Right atrium auricular region (tissue), 2 donors: ENCODE measurements at places on chromosomes 2 and 18. TPM values are rescaled to one million over a fixed set of nuclear protein-coding genes. Genes with fewer than 3 reads are reported as not detected.
A peak's percentile ranks its signal among the peaks of the same experiment; 100 is the strongest.

DNA sequence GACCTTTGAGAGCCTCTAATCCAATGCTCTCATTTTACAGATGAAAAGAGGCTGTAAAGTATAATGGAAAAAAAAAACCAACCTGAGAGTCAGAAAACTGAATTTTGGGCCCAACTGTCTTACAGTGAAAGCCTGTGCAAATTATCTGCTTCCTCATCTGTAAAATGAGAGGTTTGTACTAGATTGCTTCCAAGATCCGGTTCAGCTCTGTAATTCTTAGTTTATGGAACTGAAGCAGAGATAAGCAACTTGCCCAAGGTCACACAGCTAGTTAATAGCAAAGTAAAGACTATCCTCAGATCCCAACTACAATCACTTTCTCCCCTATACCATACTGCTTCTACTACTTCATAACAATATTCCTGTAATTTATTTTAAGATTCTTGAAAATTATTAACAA, 6.3 kb downstream of the TLK1 start:
- no peak overlapping the region for H3K4me3 ChIP-seq
- H3K27me3 ChIP-seq: no peaks in the 10 kb centered on the region
- H3K27ac ChIP-seq: no peak overlapping the region
- H3K4me1 ChIP-seq: no peaks in the 10 kb centered on the region

- no peak overlapping the region for H3K4me3 ChIP-seq
- H3K4me1 ChIP-seq: no peaks in the 10 kb centered on the region
Observed at GRCh38 chr2:159921752-159922404, 123.9 kb upstream of the CD302 start.

DNA sequence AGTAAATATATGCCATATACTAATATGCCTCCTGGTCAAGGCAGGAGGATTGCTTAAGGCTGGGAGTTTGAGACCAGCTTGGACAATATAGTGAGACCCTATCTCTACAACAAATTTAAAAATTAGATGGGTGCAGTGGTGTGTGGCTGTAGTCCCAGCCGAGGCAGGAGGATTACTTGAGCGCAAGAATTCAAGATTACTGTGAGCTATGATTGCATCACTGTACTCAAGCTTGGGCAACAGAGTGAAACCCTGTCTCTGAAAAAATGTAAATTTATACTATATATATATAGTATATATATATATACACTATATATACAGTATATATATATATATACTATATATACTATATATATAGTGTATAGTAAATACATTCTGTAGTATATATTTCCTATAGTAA, 30.0 kb upstream of the NPC1 start:
- DNase-seq: no peak
- no peak overlapping the region for H3K4me3 ChIP-seq
- H3K27me3 ChIP-seq: no peaks in the 10 kb centered on the region
- H3K4me1 ChIP-seq: peaks cover 13% of the 10 kb centered on the region

DNA sequence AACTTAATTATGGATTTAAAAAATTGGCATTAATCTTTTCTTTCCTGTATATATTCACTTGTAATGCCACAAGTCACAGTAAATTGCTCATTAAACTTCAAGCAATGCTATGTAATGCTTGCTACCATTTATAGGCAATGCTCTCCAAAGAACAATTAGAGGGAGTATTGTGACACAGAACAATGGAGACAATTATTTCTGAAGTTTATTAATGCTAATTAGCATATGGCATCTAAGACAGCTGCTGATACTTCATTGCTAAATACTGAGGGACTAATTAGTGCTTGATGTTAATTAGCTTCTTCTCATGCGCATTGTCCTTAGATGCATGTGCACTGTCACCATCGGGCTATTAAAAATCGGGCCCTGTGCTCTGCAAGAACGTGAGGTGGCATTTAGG, 1012.8 kb downstream of the SOCS6 start:
- no peak overlapping the region for H3K4me3 ChIP-seq
- DNase-seq: no peak
- H3K36me3 ChIP-seq: no peaks in the 10 kb centered on the region
- no peaks in the 10 kb centered on the region for H3K27me3 ChIP-seq
- no peaks in the 10 kb centered on the region for H3K4me1 ChIP-seq

GRCh38 chr2:109331896-109332848, 203.2 kb downstream of the SH3RF3 start:
- H3K4me3 ChIP-seq: peak overlapping the region; percentile 25
- H3K36me3 ChIP-seq: no peaks in the 10 kb centered on the region
- DNase-seq: peak; percentile 89
- H3K27me3 ChIP-seq: no peaks in the 10 kb centered on the region
- H3K27ac ChIP-seq: peak overlapping the region; percentile 47

- no peak overlapping the region for H3K4me3 ChIP-seq
- no peak for DNase-seq
- H3K27ac ChIP-seq: no peak overlapping the region
- H3K4me1 ChIP-seq: no peaks in the 10 kb centered on the region
- no peaks in the 10 kb centered on the region for H3K36me3 ChIP-seq
Observed at GRCh38 chr18:32730620-32731091, 42.2 kb downstream of the KLHL14 start.

DNA sequence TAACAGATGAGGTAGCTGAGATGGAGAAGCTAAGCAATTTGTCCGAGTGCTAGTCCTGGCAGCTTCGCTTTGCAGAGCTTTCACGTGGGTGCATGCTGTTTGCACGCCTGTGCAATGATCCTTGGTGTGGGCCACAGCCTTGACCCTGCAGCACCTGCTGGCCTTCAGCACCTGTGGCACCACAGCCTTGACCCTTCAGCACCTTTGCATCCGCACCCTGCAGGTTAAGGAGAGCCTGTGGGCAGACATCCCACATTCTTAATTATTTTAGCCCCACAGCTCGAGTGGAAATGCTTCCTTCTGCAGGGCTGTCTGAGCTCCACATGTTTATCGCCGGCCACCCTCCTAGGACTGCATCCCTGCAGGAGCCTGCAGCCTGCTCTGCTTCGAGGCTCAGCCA, 19.3 kb downstream of the NCK2 start:
- H3K4me3 ChIP-seq: no peak overlapping the region
- H3K36me3 ChIP-seq: no peaks in the 10 kb centered on the region
- H3K27ac ChIP-seq: no peak overlapping the region
- no peak for DNase-seq

DNA sequence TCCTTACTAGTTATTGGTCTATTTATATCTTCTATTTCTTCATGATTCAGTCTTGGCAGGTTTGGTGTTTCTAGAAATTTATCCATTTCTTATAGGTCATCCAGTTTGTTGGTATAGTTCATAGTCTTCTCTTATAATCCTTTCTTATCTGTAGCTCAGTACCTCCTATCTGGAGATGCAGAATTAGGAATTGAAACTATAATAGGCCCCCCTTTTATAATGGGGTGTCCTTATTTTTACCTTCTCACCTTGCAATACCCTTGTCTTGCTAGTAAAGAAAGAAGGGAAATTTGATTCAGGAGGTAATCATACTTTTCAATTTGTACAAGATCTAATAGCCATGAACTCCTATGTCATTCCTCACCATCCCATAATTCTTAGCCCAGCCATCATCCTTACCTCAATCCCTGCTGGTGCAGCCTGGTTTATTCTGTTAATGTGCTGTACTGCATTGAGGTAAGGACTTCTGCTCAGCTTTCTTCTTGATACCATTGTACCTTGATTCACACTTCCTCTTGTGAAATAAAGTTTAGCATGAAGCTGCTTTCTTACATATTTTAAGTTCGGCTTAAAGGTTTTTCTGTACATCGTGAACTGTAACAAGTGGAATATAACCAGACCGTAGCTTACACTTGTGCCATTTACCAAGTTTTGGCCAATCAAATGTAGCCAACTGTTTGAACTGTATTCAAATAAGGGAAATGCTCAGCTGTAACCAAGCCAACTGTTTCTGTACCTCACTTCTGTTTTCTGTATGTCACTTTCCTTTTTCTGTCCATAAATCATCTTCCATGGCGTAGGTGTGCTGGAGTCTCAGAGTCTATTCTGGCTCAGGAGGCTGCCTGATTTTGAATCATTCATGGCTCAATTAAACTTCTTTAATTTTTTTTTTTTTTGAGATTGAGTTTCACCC, 40.1 kb upstream of the PTH2R start:
- no peaks in the 10 kb centered on the region for H3K36me3 ChIP-seq
- no peaks in the 10 kb centered on the region for H3K27me3 ChIP-seq
- H3K4me1 ChIP-seq: no peaks in the 10 kb centered on the region
- DNase-seq: no peak
- H3K4me3 ChIP-seq: no peak overlapping the region
- H3K27ac ChIP-seq: no peak overlapping the region

GRCh38 chr18:79856119-79857007, 58.6 kb downstream of the KCNG2 start:
- H3K36me3 ChIP-seq: no peaks in the 10 kb centered on the region
- no peaks in the 10 kb centered on the region for H3K27me3 ChIP-seq
- DNase-seq: peak; percentile 49
- H3K4me1 ChIP-seq: peaks cover 5% of the 10 kb centered on the region

- H3K4me1 ChIP-seq: no peaks in the 10 kb centered on the region
- H3K27ac ChIP-seq: no peak overlapping the region
- H3K4me3 ChIP-seq: no peak overlapping the region
- DNase-seq: no peak
Observed at GRCh38 chr2:83531206-83531826, 927.8 kb downstream of the SUCLG1 start.

GRCh38 chr2:137206069-137206468, 440.7 kb downstream of the THSD7B start:
- H3K4me3 ChIP-seq: no peak overlapping the region
- H3K27ac ChIP-seq: no peak overlapping the region
- DNase-seq: no peak
- no peaks in the 10 kb centered on the region for H3K36me3 ChIP-seq

- H3K36me3 ChIP-seq: no peaks in the 10 kb centered on the region
- no peaks in the 10 kb centered on the region for H3K27me3 ChIP-seq
- no peak overlapping the region for H3K27ac ChIP-seq
- no peaks in the 10 kb centered on the region for H3K4me1 ChIP-seq
- no peak for DNase-seq
Observed at GRCh38 chr2:120701499-120701898, 34.2 kb upstream of the GLI2 start.

DNA sequence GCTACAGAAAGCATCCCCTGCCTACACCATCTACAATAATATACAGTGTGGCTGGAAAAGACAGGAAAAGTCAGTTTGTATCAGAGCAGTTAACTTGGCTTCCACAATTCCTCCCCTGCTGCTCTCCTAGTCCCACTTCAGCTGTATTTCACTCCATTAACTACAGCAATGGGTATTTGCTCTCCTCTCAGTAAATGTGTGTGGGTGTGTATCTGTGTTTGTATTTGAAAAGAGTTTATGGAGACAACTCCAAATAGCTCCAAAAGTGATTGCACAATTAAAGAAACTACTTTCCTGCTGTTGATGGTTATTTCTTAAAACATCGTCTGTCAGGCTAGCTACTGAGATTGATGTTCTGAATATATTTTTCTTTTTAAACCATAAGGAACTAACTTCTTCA, 333.7 kb upstream of the FIGN start:
- no peaks in the 10 kb centered on the region for H3K4me1 ChIP-seq
- H3K4me3 ChIP-seq: no peak overlapping the region
- H3K36me3 ChIP-seq: no peaks in the 10 kb centered on the region
- no peaks in the 10 kb centered on the region for H3K27me3 ChIP-seq
- DNase-seq: no peak

GRCh38 chr2:138238908-138239307, 262.7 kb upstream of the SPOPL start:
- H3K27ac ChIP-seq: no peak overlapping the region
- no peaks in the 10 kb centered on the region for H3K27me3 ChIP-seq
- no peaks in the 10 kb centered on the region for H3K36me3 ChIP-seq
- DNase-seq: no peak
- H3K4me3 ChIP-seq: no peak overlapping the region

DNA sequence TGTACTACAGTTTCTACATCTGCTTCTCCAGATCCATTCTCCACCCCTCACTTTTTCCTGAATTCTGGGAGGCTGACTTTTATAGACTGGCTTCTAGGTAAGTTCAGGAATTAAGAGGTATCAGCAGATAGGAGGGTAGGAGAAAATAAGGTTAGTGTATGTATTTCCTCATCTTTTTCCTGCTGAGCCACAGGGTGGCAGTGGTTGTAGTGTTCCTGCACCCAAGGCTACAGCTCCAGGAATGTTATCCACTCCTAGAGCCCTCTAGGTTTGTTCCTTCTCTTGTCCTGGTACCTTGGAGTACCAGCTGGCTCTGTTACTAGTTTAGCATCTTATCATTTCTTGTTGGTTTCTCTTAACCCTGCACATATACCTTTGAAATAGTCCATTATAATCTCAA, 40.7 kb upstream of the C2orf66 start:
- H3K27ac ChIP-seq: no peak overlapping the region
- no peaks in the 10 kb centered on the region for H3K4me1 ChIP-seq

DNA sequence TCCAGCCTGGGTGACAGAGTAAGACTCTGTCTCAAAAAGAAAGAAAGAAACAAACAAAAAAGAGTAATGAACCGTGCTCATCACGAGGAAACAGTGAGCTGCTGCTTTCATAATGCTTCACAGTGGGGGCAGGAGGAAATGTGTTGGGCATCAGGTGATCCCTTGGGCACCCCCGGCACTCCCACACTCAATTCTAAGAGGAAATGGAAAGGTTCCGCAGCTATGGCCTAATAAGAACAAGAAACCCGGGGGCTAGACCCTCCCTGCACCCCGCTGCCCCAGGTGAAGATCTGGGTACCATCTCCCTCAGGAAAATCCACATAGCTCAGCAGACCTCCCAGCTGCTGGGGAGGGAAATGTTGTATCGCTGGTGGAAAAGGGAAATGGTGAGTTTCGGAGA, 118.9 kb downstream of the LPIN1 start:
- no peak for DNase-seq
- H3K27me3 ChIP-seq: no peaks in the 10 kb centered on the region
- no peaks in the 10 kb centered on the region for H3K36me3 ChIP-seq
- H3K4me3 ChIP-seq: no peak overlapping the region

- H3K36me3 ChIP-seq: no peaks in the 10 kb centered on the region
- DNase-seq: no peak
- peaks cover 25% of the 10 kb centered on the region for H3K4me1 ChIP-seq
Observed at GRCh38 chr2:144217853-144218633, 301.9 kb downstream of the ZEB2 start.

- H3K27ac ChIP-seq: no peak overlapping the region
- H3K4me3 ChIP-seq: no peak overlapping the region
- DNase-seq: no peak
- H3K4me1 ChIP-seq: no peaks in the 10 kb centered on the region
- H3K36me3 ChIP-seq: no peaks in the 10 kb centered on the region
Observed at GRCh38 chr2:97911922-97912575, 83.7 kb downstream of the TMEM131 start.

Gene CRYBA2
- total RNA-seq: not detected

Gene PKDCC
- 66.0 TPM for total RNA-seq

Gene VSNL1
- total RNA-seq: 41.7 TPM

Gene CRYGD
- total RNA-seq: not detected

Gene IL1F10
- not detected for total RNA-seq

Gene DNAJC5G
- total RNA-seq: 0.59 TPM

Gene RGPD4
- 0.26 TPM for total RNA-seq

Gene PLEK
- 3.1 TPM for total RNA-seq

Gene PRSS56
- not detected for total RNA-seq

Gene CYP27A1
- 23.4 TPM for total RNA-seq

Gene STAT4
- 15.2 TPM for total RNA-seq

Gene RIT2
- total RNA-seq: not detected

Gene ST8SIA5
- 5.9 TPM for total RNA-seq
